ENCODE measurements at places on chromosomes 1 and 21. TPM values are rescaled to one million over a fixed set of nuclear protein-coding genes. Genes with fewer than 3 reads are reported as not detected.
A peak's percentile ranks its signal among the peaks of the same experiment; 100 is the strongest.

DNA sequence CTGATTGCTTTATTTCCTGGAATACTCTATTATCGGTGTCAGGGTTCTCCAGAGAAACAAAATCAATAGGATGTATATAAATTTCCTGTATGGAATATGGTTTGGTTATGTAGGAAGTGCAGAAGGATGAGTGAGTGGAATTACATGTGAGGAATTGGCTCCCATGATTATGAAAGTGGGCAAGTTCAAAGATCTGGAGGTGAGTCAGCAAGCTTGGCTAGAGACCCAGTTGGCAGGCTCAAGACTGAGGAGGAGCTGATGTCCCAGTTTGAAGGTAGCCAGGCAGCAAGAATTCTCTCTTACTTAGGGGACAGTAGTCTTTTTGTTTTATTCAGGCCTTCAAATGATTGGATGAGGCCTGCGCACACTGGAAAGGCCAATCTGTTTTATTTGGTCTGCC is 57.5 kb downstream of the MAP3K7CL start:
- no peaks in the 10 kb centered on the region for H3K4me1 ChIP-seq
- H3K27ac ChIP-seq: no peak overlapping the region
- H3K4me3 ChIP-seq: no peak overlapping the region
- peak; percentile 93 for DNase-seq
- no peaks in the 10 kb centered on the region for H3K36me3 ChIP-seq

FAM89A gene
- total RNA-seq: 24.2 TPM

GRCh38 chr1:10225573-10225972 is 15.2 kb downstream of the KIF1B start:
- H3K4me1 ChIP-seq: peaks cover 8% of the 10 kb centered on the region
- peak overlapping the region; percentile 55 for H3K27ac ChIP-seq
- no peak for DNase-seq
- H3K4me3 ChIP-seq: no peak overlapping the region
- H3K27me3 ChIP-seq: no peaks in the 10 kb centered on the region
- no peaks in the 10 kb centered on the region for H3K36me3 ChIP-seq

DNA sequence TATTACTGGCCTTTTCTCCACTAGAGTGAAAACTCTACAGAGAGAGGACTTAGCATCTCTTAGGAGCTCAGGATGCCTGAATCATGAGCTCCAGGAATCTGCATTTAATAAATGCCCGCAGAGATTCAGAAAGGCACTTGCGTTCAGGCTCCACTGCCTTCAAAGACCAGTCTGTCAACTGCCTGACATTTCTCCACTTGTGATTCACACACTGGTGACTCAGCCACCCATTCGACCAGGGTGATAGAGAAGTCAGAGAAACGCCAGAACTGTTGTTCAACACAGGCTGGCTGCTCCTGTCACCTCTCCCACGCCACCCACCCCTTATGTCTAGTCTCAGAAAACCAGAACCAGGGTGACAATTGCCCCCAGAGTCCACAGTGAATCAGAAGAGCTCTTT is 26.9 kb upstream of the LBR start:
- H3K36me3 ChIP-seq: no peaks in the 10 kb centered on the region
- no peak overlapping the region for H3K4me3 ChIP-seq
- no peak overlapping the region for H3K27ac ChIP-seq
- no peak for DNase-seq

GRCh38 chr1:30885570-30886522 is 22.7 kb downstream of the SDC3 start:
- peaks cover 39% of the 10 kb centered on the region for H3K4me1 ChIP-seq
- H3K4me3 ChIP-seq: no peak overlapping the region
- H3K36me3 ChIP-seq: no peaks in the 10 kb centered on the region

DNA sequence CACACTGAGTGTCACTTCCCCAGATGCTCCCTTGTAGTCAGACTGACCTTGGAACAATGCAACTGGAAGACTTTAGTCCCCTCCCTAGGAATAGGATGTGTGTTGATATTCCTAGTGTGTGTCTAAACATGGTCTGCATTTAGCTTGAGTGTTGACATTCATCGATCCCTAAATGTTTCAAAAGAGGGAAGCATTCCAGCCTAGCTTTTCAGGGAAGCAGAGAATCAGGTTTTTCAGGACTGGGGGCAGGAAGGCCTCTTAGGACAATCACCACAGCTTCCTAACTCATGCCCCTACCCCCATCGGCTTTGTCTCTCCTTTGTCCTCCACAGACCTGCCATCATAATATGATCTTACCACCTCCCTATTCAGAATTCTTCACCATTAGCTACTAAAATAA is 43.4 kb downstream of the NMNAT2 start:
- no peak for DNase-seq
- H3K4me1 ChIP-seq: no peaks in the 10 kb centered on the region
- no peaks in the 10 kb centered on the region for H3K36me3 ChIP-seq
- no peak overlapping the region for H3K27ac ChIP-seq
- no peak overlapping the region for H3K4me3 ChIP-seq

DNA sequence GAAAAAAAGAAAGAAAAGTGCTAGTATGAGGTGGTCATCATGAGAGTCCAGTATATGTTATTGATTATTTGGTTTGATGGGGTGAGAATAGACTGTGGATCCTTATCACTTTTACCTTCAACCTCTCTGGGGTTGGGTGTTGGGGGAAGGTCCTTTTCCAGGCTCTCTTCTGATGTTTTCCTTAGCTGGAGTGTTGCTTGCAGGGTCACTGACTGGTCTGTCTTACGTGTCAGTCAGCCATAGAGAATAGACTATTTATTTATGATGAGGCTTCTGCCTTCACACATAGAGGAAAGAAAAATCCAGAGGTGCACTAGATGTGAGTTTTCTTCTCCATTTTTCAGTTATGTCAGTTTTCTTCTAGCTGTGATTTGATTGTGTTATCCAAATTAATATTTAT is 36.5 kb downstream of the MAP3K21 start:
- no peak for DNase-seq
- H3K27ac ChIP-seq: no peak overlapping the region
- no peaks in the 10 kb centered on the region for H3K27me3 ChIP-seq
- no peak overlapping the region for H3K4me3 ChIP-seq

DNA sequence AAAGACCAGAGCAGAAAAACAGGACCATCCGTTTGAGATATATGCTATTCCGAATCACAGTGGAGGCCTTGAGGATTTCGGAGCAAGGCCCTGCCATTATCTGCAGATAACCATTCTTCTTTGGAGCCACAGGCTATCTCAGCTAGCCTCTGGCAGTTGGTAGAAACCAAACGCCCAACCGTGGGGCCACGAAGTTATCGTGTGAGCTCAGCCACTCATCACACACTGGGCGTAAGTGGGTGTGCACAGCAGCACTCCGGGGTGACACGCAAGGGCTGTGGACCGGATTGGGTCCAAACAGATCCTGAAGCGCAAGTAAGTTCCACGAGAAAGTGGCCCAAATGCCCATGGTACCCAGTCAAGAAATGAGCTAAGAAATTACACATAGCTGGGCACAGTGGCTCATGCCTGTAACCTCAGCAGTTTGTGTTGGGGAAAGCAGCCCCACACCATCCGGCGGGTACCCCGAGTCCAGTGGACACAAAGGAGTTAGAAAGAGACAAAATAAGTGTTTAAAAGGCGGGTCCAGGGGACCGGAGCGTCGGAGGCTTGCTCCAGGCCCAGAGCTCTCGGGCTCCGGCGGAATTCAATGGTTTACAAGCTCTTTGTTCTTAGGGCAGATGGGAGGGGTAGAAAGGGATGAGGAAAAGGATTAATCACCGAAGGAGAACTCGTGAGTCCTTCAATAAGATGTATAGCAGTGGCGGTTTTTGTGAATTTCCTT is 130.6 kb downstream of the LIPI start:
- H3K27ac ChIP-seq: no peak overlapping the region
- H3K36me3 ChIP-seq: no peaks in the 10 kb centered on the region
- H3K4me3 ChIP-seq: no peak overlapping the region
- H3K4me1 ChIP-seq: no peaks in the 10 kb centered on the region
- no peaks in the 10 kb centered on the region for H3K27me3 ChIP-seq

OR2L2 gene
- total RNA-seq: not detected

NIBAN1 gene
- total RNA-seq: 0.66 TPM

DNA sequence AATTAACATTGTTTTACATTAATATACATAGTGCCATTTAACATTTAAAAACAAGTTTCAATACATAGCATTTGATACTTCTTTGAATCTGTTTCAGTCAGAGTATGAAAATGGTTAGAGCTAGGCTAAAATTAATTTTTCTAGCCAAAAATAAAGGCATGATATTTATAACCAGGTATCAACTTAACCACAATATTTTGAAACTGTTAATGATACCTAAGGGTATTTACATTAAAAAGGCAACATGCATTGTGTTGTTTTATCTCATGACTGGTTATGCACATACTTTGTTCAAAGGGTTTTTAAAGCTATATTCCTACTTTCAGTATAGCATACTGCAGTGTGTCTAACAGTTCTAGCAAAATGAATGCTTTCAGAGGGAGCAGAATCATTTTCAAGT is 130.0 kb downstream of the HS2ST1 start:
- H3K4me1 ChIP-seq: no peaks in the 10 kb centered on the region
- no peak overlapping the region for H3K27ac ChIP-seq

DNA sequence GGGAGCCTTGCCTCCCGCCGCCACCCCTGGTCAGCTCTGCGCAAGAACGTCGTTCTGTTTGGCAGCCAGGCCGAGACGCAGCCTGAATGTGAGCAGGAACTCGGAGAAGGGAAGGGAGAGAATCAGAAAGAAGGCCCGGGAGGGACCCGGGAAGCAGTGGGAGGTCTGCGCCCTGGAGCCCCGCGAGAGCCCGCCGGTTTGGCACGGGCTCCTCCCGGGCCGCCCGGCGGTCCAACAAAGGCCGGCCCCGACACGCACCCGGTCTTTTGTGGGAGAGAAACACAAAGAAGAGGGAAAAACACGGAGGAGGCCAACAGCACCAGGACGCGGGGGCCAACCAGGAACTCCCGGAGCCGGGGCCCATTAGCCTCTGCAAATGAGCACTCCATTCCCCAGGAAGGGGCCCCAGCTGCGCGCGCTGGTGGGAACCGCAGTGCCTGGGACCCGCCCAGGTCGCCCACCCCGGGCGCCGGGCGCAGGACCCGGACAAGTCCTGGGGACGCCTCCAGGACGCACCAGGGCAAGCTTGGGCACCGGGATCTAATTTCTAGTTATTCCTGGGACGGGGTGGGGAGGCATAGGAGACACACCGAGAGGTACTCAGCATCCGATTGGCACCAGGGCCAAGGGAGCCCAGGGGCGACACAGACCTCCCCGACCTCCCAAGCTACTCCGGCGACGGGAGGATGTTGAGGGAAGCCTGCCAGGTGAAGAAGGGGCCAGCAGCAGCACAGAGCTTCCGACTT is 2.7 kb upstream of the OLIG2 start:
- no peaks in the 10 kb centered on the region for H3K4me1 ChIP-seq
- DNase-seq: no peak
- peaks cover 100% of the 10 kb centered on the region for H3K27me3 ChIP-seq
- H3K27ac ChIP-seq: no peak overlapping the region

SPOCD1 gene
- 1.4 TPM for total RNA-seq

C1QC gene
- not detected for total RNA-seq

OR14K1 gene
- total RNA-seq: not detected

- H3K4me3 ChIP-seq: no peak overlapping the region
- H3K27ac ChIP-seq: no peak overlapping the region
- no peaks in the 10 kb centered on the region for H3K27me3 ChIP-seq
Measured at GRCh38 chr1:206040328-206040727, 12.6 kb upstream of the RHEX start.

DNA sequence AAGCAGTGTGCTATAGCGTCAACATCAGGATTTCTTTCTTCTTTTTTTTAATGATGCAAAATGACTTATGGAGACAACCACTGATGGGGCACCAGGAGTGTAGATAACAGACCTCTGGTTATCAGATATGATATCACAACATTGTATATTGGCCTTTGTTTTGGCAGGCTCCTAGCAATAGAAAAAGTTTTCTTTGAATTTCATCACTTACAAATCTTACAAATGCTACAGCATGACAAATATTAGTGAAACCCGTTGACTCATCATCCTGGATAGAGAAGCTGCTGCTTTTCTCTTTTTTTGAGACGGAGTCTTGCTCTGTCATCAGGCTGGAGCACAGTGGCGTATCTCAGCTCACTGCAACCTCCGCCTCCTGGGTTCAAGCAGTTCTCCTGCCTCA is 92.9 kb downstream of the LTN1 start:
- H3K27me3 ChIP-seq: no peaks in the 10 kb centered on the region
- DNase-seq: peak; percentile 70
- no peaks in the 10 kb centered on the region for H3K36me3 ChIP-seq
- H3K27ac ChIP-seq: no peak overlapping the region
- H3K4me3 ChIP-seq: no peak overlapping the region

DNA sequence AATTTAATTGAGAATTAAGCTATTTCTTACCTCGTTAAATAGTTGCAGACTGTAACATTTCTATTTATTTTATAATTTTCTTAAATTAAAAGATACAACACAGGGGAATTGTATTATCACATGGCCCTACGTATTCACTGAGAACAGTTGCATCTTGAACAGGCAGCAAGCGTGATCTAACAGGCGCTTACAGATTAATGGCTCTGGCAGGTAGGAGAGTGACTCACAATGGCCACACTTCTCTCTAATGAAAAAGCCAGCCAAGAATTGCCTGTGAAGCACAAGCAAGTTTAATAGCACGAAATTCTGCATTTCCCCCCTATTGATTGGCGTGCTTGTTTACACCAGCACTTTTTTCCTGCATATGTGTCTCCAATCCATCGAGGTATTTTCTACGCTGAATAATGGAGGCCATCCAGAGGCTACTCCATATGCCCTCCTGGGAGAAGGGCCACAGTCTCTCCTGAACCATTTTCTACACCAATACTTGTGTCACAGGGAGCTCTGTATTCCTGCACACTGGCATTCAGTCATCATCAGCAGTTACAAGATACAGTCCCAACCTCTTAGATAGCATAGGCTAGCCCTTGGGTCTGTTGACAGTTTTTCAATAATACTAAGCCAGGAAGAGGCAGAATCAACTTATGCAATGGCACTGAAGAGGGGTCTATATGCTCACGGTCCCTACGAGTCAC is 150.6 kb upstream of the PLD5 start:
- H3K4me3 ChIP-seq: no peak overlapping the region
- H3K4me1 ChIP-seq: peaks cover 5% of the 10 kb centered on the region
- H3K27ac ChIP-seq: no peak overlapping the region
- DNase-seq: no peak
- H3K27me3 ChIP-seq: no peaks in the 10 kb centered on the region
- H3K36me3 ChIP-seq: no peaks in the 10 kb centered on the region

DNA sequence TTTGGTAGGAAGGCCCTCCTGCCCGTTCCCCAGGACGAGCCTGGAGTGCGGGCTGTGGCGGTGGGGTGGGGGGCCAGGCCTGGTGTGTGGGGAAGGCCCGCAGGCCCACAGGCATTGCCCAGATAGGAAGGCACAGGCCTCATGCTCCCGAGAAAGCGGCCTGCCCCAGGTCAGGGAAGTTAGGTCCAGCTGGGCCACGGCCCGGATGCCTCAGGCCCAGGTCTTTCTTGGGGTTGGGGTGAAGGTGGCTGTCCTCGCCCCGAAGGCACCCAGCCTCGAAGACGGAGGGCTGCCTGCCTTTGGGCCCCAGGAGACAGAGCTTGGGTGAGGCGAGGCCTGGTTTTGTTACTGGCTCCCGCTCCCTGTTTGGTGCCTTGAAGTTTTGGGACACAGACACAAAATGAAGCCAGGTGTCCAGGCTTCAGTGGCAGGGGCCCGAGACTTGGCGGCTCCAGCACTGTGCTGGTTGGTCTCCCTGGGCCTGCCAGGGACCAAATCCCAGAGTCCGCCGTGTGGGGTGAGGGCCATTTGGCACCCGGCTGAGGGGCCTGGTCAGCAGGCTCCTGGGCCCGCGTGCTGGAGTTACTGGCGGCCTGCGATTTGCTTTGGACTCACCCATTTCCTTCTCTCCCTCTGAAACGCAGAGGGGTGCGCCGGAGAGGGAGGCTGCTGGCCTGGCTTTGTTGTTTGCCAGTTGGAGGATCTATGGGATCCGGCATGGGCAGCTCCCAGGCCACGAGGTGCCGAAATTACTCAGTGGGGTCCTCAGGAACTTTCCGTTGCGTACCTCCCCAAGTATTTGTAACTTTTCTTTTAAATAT is 2.0 kb downstream of the SKI start:
- H3K36me3 ChIP-seq: no peaks in the 10 kb centered on the region
- H3K4me1 ChIP-seq: peaks cover 52% of the 10 kb centered on the region
- no peaks in the 10 kb centered on the region for H3K27me3 ChIP-seq
- DNase-seq: peak; percentile 59
- H3K27ac ChIP-seq: peak overlapping the region; percentile 61
